ENCODE measurements at places on chromosomes 7 and 10.

GRCh38 chr10:32104622-32105509 is 48.6 kb upstream of the KIF5B start:
- no peak for DNase-seq

DNA sequence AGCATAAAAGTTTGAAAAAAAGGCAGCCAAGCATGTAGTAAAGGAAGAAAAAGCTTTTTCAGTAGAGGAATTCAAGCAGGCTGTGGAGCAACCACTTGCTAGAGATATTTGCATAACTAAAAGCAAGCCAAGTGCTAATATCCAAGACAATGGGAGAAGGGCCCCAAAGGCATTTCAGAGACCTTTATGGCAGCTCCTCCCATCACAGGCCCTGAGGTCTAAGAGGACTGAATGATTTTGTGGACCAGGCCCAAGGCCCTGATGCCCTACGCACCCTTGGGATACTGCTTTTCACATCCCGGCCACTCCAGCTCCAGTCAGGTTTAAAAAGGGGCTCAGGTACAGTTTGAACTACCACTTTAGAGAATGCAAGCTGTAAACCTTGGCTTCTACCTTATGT is 261.7 kb upstream of the SEMA3C start:
- DNase-seq: no peak

DNA sequence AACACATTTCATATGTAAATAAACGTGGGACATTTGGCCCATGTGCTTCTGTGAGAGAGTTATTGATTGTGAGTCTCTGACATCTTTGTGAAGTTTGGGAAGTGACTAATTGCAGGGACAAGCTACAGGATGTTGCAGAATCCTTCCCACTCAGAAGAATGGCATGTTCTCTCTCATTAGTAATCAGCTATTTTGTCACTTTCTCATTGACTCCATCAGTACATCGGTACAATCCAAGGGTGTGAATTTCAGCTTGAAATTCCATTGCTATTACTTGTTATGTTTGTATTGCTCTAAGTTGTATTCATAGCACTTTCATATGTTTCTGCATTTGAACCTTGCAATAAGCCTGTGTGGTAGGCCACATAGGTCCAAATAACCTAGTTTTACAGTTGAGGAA is 100.0 kb upstream of the KCNMA1 start:
- DNase-seq: no peak

DNA sequence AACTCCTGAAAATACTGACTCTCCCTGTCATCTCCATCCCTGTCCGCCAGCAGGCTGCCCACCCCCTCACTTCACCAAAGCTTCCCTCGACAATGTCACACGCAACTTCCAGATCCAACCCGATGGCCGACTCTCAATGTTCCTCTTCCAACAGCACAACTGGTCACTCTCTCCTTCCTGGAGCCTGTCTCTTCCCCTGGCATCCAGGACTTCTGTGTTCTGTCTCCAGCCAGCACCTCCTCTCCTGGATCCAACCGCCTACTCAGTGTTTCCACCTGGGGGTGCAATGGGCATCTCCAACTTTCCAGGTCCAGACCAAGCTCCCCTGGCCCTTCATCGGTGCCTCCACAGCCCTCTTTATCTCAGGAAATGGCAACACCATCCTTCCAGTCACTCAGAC is 8.6 kb downstream of the CPA5 start:
- no peak for DNase-seq

DNA sequence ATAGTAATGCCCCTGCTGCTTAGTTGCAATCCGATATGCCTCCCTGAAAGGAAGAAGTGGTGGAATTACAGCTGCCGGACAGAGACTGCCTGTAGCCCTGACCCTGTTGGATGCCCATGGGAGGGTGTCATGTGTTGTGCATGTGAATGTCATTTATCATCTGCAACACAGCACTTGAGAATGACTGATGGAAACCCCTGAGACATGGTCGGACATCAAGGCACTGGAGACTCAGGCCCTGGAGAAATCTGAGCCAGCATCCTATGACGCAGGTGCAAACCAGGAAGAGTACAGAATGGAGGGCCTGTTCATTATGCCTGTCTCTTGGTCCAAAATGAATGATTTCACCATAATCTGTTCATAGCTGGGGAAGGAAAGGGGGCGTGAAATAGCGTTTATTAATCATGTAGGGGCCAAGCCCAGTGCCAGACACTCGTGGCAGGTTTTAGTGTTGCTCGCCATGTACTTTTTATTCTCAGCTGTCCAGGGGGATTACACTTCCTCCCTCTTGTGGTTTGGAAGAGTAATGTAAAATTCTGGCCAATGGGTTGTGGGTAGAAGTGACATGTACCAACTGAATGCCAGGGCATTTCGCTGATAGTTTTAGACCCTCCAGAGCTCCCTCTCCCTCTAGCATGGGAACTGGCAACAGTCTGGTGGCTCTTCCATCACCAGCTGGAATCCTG is 23.0 kb upstream of the LEP start:
- DNase-seq: no peak

GRCh38 chr7:148142660-148143248 is 447.8 kb upstream of the C7orf33 start:
- DNase-seq: no peak

DNA sequence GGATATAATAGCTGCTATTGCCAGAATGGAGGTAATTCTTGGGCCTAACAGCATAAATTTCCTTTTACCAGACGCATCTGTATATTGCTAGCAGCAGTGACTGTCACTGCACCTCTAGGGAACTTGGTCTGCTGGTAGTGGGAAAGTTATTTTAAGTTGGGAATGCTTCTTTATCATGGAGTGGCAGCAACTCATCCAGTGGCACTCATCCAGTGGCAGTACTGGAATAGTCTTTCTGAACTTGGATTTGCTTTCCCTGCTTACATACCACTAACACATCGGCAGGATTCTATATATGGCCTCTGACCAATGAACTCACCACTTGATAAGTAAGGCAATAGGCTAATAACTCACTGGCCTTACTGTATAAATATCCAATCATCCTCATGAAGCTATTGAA is 22.0 kb upstream of the ICA1 start:
- DNase-seq: no peak

DNA sequence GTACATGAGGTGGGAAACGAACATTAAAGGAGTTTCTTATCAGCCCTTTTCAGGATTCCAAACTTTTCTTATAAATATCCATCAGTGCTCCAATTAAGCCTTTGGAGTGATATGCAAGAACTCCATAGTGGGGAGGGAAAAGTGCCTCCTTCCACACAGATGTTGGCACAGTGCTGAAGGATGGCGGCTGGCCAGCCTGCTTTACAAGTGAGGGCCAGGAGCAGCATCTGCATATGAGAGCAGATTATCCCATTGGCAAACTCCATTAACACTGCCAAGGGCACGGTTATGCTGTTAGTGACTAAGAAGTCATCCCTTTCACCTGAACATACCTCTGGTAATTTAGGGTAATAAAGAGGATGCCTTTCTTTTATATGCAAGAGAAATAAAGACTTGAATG is 543.1 kb downstream of the CNTNAP2 start:
- no peak for DNase-seq

DNA sequence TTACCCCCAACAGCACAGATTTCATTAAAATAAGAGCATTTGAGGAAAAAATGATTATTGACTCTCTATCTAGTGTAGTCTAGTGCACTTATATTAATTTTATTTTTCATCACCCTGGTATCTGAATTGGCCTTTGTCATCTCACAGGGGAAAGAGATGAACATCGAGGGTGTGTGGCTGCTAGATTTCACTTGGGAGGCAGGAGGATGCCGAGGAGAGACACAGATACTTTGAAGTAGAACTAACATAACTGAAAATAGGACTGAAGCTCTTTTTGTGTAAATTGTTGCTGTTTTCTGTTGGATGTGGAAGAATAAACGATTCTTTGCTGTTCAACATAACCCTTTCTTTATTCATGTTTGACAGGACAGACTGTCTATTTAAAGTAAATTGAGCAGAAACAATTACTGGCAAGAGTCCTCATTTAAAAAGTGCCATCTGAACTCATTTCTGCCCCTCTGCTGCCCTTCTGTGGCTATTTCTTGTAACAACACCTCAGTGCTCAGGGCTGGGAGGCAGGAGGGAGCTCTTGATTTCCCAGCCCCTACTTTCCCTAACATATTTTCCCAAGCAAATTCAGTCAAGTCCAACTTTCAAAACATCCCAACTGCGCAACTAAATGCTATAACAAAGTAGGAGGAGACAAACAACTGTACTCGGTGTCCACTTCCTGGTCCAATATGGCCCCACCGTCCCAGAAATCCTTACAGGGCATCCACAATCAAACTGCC is 15.6 kb downstream of the LYZL1 start:
- no peak for DNase-seq

DNA sequence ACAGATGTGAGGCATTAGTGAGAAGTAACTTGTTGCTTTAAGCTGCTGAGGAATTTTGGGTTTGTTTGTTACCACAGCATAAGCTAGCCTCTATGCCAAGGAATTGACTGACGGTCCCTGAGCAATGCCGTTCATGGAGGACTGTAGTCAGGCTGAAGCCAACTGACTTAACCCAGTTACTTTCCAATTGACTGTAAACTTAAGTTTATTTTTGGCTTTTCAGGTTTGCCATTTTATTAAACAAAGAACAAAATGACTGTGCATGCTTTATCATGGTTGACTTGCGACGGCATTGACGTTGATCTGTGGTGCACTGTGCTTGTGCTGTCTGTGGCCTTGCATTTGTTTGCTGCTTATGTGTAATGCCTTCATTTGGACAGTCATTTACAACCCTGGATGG is 53.5 kb downstream of the DNAJB9 start:
- DNase-seq: no peak

DNA sequence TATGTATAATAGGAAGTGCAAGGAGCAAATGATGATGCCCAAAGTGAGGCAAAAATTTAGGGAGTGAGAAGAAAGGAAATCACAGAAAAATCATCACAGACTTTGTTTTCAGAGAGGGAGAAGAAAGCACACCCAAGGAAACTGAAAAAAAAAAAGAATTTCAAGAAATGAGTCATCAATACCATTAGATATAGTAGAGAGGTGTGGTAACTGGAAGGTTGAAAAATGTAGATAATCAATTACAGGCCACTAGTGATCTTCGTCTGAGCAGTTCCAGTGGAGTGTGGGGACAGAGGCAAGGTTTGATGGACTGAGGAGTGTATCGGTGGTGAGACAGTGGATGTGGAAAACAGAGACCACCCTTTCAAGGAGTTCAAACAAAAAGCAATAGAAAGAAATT is 31.7 kb downstream of the ASB4 start:
- no peak for DNase-seq

GRCh38 chr7:155541986-155542675 is 4.2 kb downstream of the CNPY1 start:
- no peak for DNase-seq

- no peak for DNase-seq
Measured at GRCh38 chr10:336247-336646, 201.0 kb downstream of the ZMYND11 start.

GRCh38 chr7:17681965-17682364 is 258.3 kb downstream of the SNX13 start:
- DNase-seq: no peak

DNA sequence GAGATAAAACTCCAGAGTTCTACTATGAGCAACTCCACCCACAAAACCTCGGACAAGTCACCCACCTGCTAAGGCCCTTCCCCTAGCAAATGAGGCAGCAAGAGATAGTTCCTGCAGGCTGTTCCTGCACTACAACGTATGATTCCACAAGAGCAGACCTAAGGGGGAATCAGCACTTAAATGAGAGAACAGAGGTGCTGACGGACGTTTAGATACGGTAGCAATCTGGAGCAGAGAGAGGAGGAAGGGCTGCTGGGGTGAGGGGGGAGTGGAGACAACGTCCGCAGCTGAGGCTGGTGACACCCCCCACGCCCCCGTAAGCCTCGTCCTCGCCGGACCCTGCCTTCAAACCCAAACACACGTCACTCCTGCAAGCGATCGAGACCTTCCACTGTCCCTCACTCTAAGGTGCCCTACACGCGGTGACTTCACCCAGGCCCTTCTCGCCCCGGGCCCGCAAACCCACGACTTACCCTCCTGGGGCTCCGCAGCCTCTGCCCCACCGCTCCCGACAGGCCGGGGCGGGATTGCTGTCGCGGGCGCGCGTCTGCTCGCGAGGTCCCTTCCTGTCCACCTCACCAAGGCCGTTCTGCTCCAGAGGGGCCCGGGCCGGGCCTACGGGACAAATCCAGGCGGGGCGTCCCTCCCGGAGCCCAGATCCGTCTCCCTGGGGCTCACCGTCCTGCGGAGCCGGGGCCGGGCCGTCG is 635 bp downstream of the ZNF12 start:
- DNase-seq: peak; percentile 7

DNA sequence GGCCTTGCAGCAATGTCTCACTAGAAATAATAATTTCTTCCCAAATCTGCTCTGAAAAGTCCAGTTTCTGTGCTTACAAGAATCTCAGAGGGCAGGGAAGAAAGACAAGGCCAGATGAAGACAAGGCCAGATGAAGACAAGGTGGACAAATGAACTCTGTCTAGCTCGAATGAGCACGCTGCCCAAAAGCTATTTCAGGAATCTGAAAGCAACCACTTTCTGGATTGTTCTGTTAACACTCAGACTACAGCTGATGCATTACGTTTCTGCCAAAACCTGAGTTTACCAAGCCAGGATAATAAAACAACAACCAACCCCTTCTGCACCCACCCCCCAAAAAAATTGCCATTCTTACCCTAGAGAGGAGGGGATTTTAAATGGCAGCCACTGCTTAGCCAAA is 1073.6 kb downstream of the SORCS3 start:
- no peak for DNase-seq

GRCh38 chr7:149776289-149776688 is 2.9 kb upstream of the ZNF467 start:
- DNase-seq: no peak

DNA sequence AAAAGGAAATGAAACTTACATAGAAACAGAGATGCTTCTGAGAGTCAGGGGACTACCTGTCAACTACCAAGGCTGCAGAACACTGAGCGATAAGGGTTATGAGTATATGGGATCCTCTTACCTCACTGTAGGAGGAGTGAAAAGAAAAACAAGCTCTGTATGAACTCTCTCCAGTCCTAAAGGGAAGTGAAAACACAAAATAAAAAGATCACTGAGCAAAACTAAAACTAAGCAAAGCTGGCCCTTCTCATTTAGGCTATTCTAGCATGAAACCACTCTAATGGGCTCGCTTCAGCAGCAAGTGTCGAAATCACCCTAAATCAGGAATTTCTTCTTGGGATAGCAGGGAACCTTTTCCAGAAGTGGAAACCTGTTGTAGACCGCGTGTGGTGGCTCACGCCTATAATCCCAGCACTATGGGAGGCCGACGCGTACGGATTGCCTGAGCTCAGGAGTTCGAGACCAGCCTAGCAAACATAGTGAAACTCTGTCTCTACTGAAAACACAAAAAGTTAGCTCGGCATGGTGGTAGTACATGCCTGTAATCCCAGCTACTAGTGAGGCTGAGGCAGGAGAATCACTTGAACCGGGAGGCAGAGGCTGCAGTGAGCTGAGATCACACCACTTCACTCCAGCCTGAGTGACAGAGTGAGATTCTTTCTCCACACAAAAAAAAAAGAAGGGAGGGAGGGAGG is 27.0 kb downstream of the DCLRE1C start:
- no peak for DNase-seq

- no peak for DNase-seq
Measured at GRCh38 chr7:50774319-50774718, 8.4 kb downstream of the GRB10 start.

Data from activated T-helper 1 cell treated with anti-CD3 and anti-CD28 coated beads, Interleukin-2, amount 50 U/mL, for 16 hours (primary cell).